G401 (cell line): ENCODE measurements at places on chromosomes 2 and 18.

DNA sequence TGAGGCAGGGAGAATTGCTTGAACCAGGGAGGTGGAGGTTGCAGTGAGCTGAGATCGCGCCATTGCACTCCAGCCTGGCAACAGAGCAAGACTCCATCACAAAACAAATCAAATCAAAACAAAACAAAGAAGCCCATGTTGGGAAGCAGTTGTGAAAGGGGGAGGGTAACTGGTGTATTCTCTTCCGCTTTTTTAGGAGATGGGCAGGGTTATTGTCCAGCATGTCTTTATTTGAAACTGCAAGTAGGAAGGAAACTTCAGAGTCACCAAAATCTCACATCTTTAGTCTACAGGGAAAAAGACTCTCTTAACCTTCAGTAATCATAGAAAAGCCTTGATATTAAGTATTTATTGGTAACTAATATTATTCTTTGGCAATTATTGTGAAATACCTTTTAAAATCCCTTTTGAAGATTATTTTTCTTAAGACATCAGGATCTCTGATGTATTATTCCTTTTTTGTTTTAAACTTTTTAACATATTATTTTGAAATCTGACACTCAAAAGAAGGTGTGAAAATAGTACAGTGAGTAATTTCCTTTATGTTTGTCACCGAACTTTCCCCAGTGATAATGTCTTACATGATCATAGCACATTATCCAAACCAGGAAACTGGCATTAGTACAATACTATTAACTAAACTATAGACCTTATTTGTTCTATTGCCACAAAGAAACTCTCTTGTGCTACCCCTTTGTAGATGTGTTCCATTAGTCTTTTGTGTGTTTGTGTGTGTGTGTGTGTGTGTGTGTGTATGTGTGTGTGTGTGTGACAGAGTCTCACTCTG is 84.3 kb upstream of the LTBP1 start:
- DNase-seq: no peak

GRCh38 chr2:41859615-41860514 is 188.0 kb upstream of the PKDCC start:
- no peak for DNase-seq

- DNase-seq: no peak
These were observed 79.1 kb upstream of the ZFP36L2 start for GRCh38 chr2:43305517-43305916.

DNA sequence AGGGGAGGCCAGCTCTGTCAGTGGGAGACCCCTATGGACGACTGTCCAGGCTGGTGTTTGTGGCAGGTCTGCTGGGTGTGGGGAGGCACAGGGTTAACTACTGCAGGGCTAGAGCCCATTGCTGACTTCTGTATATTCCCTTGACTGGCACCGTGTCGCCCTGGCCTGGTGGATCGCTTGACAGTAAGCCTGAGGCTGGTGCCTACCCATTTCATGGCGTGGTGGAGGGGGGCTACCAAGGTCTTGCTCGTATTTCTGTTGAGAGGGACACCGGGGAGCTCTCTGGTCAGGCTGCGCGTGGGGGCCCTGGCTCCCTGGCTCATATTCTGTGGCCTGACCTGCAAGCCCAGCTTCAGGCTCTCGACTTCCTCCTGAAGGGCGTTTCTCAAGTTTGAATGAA is 119.7 kb downstream of the ACOXL start:
- no peak for DNase-seq

DNA sequence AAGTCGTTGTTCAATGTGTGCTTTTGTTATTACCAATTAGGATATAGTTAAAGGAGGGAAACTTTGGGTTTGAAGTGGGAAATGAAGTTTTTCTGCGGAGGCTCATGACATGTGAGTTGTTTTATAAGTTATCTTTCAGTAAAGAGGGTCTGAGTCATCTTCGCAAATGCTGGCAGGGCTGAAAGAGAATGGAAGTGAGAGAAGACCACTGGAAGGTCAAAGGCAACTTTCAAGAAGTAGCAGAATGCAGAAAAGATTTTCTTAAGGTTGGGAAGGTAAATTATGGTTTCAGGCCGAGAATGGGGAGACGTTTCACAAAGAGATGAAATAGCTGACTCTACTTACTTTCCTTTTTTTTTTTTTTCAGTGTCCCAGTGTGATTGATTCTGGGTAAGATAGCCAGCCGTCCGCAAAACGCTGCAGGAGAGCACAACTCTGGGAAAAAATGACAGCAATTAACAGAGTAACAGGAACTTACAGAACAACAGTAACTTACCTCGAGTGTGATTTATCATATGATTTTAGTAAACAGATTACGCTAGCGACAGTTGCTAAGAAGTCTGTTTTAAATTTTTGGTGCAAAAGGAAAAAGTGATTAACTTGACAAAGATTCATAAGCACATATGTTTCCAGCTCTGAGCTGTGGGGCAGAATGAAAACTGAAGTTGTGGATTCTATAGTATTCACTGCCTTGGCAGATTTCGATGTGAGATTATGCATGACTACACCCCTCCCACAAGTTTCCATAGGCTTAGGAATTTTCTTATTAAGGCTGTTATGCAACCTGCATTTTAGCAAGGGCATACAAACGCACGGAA is 46.8 kb upstream of the ACTR3 start:
- no peak for DNase-seq

- no peak for DNase-seq
These were observed 25.1 kb upstream of the CAB39 start for GRCh38 chr2:230687498-230687897.

DNA sequence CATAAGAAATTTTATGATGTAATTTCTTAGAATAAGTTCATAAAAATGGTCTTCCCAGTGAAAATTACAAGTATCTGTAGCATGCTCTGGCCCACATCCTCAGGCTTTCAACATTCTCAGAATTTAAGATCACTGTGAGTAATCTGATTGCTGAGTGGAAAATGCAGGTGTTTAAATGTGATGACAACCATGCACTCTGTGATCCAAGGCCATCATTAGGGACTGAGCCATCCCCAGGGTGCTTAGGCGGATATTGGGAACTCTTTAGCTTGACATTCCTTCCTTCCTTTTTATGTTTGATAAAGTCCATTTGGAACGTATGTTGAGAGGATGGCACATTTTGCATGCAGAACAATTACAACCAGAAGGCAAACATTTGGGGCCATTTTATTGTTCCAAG is 95.5 kb downstream of the ARL4C start:
- no peak for DNase-seq

GRCh38 chr2:157287160-157287559 is 29.7 kb downstream of the GALNT5 start:
- DNase-seq: no peak

- no peak for DNase-seq
These were observed 1.5 kb downstream of the EFR3B start for GRCh38 chr2:25043241-25043867.

DNA sequence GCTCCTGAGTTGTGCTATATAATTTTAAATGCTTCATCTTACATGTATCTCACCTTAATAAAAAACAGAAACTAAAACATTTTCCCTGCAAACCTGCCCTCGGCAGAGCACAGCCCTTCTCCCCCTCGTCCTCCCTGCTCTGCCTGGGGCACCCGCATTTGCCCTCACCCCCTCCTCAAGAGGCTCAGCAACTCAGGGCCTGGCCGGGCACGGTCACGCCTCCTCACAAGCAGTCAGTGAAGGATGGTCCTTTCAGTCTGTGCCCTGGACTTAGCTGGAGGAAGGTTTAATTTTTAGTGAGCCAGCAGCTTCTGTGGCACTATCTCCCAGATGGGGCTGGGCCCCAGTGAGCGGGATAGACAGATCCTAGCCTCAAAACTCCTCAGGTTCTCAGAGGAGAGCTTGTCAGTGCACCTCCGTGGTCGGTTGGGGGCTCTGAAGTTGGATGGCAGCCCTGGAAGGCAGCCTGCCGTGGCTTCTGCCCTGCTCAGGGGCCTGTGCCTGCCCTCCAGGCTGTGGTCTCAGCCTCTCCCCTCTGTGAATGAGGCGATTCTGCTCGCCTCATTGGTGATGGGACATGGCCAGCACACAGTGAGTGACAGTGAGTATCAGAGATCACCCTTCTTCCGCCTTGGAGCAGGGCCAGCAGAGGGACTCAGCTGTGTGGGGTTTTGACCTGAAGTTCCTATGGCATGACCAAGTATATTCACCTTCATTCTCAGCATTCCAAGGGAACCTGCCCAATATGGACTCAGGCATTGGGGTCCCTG is 56.3 kb upstream of the AFF3 start:
- DNase-seq: no peak

GRCh38 chr2:38862476-38862875 is 13.3 kb downstream of the DHX57 start:
- no peak for DNase-seq

DNA sequence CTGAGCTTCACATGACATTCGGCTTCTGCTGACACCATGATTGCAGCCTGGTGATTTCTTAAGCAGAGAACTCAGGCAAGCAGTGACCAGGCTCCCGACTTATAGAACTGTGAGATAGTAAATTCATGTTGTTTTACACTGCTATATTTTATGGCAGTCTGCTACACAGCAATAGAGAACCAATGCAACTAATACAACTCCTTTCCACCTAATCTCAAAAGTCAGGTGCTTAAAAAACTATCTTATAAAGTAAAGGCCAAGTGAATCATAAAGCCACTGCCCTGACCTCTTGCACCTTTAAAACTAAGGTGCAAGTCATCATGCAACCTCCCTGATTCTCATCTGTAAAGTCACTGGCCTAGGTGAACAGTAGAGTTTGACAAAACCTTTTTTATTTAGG is 95.3 kb upstream of the GLS start:
- no peak for DNase-seq

- DNase-seq: peak; percentile 43
These were observed 171.3 kb upstream of the PGAP1 start for GRCh38 chr2:197097578-197098366.

GRCh38 chr18:31553800-31554199 is 37.9 kb upstream of the TTR start:
- DNase-seq: no peak

DNA sequence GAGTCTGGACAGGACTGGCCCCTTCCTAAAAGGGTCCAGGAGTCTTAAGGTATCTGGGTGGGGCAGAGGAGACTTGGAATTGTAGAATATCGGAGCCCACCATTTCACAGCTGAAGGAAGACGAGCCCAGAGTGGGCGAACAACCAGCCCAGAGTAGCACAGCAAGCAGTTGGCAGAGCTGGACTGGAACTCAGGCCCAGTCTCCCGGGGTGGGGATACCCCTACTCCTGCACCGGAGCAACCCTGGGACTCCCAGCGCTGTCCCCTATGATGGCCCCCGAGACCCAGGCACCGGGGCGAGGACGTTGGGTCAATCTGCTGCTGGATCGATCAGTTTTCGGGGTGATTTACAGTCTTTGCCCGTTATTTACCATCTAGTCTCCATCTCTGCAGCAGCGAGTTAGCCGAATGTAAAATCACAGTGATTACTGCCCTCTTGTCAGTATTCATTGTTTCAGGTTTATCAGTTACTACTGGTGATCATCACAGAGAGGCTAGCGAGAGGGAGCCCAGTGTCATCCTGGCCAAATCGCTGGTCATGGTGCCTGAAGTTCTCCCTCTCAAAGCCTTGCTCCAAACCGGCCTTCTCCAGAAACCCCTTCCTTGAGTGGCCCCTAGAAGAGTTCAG is 75.3 kb downstream of the SMAD7 start:
- DNase-seq: no peak

DNA sequence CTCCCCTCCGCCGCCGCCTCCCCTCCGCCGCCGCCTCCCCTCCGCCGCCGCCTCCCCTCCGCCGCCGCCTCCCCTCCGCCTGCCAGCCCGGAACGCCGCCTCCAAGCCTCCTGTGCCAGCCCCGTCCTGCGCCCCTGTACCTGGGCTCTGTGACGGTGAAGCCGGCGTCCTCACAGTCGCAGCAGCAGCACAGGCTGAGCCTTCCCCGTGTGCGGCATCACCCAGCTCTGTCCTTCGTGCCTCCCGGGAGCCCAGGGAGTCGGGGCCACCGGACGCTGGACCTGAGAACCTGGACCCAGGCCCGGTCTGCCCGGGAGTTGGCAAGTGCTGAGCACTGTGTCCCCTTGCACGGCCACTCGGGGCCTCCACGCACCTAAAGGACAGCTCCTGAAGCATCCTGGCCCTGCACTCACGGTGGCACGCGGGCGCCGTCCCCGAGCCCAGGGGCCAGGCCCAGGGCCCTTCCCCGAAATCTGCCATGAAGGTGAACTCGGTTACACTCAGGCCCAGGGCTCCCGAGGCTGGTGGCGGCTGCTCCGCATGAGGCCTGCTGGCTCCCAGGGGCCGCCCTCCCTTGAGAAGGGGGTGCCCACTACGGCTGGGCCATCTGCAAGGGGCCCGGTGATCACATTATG is 32.9 kb downstream of the RTP5 start:
- peak; percentile 46 for DNase-seq

- DNase-seq: no peak
These were observed 28.0 kb upstream of the LTBP1 start for GRCh38 chr2:32918774-32919173.

DNA sequence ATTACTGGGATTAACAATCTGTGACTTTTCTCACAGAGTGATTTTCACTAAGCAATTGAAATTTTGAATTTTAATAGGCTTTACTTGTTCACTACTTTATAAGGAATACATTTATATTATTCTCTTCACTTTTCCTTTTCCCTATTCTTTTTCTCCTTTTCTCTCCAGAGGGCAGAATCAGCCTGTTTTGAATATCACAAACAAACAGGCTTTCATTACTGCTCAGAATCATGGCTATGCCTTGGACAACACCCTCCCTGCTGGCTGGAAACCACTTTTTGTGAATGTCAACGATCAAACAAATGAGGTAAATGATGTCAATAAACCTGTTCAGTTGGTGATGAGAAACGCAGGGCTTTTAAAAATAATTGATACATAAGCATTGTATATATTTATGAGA is 35.3 kb downstream of the CPS1 start:
- DNase-seq: no peak

DNA sequence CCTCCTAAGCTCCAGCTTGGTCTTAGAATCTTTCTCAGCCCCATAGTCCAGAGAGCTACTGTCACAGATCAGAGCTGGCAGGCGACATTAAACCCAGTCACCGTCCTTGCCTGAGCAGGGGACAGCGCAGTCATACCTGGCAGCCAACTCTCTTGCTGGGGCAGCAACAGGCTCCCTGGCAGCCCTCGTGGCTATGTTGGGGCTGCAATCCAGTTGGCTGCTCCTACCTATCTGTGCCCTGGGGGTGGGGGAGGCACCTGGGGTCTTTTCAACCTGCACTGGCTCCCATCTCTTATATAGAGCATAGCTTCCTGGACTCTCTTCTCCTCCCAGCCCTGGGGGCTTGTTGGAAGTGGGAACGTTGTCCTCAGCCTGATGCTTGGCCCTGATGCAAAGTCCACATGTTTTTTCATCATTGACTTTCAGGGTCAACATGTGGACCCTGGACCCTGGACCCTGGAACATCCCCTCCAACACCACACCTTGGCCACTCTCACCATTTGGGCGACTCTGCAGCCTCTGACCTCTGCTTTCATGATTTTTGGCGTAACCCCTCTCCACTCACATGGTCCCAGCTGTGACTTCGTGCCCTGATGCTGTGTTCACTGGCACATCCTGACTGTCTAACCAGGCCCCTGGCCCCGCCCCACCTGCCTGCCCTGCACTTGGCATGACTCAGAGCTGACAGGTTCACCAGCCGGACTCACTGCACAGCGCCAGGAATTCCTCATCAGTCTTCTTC is 45.6 kb downstream of the ATOH8 start:
- DNase-seq: peak; percentile 48

- DNase-seq: peak; percentile 87
These were observed 15.8 kb upstream of the SELENOI start for GRCh38 chr2:26330114-26330549.
